Neuronal stem cell (in vitro differentiated cells): ENCODE measurements at places on chromosomes 7 and 10.

DNA sequence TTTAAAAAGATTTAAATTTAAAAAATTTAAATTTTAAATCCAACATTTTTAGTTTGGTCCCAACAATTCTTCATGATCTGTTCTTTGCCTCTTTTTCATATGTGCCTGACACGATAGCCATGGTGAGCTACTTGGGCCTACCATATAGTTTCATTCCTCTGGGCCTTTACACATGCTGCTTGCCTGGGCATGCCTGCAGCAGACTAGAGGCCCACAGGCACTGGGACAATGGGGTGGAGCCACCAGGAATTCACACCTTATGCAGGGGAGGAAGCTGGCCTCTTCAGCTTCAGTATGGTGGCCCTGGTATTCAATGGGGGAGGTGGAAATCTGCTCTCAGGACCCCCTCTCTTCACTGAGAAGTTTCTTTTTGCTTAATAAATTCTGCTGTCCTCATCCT is 37.8 kb upstream of the ZNF365 start:
- H3K27ac ChIP-seq, result no peak overlapping the region
- H3K4me1 ChIP-seq, result no peaks in the 10 kb centered on the region
- no peak overlapping the region for H3K4me3 ChIP-seq
- no peak for DNase-seq
- no peaks in the 10 kb centered on the region for H3K36me3 ChIP-seq

DNA sequence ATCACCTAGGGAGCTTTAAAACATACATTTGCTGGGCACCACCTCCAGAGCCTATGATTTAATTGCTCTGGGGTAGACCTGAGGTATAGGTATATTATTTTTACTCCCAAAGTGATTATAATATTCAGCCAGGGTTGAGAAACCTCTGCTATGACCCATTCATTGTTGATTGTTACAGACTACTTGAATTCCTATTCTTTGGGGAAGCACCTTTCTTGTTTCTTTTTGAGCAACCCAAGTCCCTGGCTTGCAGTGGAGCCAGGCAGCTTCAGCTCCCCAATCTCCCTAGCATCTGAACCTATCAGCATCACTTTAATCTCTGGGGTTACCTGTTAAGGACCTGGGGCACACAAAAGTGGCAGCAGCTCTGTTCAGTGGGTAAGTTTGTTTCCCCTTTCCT is 8.6 kb downstream of the PRKG1 start:
- H3K27ac ChIP-seq, result no peak overlapping the region
- peaks cover 16% of the 10 kb centered on the region for H3K4me1 ChIP-seq
- DNase-seq, result no peak

- DNase-seq, result no peak
- H3K4me3 ChIP-seq, result no peak overlapping the region
- H3K27me3 ChIP-seq, result peaks cover 15% of the 10 kb centered on the region
These were observed 2.0 kb upstream of the MUC12 start for GRCh38 chr7:100967292-100967863.

DNA sequence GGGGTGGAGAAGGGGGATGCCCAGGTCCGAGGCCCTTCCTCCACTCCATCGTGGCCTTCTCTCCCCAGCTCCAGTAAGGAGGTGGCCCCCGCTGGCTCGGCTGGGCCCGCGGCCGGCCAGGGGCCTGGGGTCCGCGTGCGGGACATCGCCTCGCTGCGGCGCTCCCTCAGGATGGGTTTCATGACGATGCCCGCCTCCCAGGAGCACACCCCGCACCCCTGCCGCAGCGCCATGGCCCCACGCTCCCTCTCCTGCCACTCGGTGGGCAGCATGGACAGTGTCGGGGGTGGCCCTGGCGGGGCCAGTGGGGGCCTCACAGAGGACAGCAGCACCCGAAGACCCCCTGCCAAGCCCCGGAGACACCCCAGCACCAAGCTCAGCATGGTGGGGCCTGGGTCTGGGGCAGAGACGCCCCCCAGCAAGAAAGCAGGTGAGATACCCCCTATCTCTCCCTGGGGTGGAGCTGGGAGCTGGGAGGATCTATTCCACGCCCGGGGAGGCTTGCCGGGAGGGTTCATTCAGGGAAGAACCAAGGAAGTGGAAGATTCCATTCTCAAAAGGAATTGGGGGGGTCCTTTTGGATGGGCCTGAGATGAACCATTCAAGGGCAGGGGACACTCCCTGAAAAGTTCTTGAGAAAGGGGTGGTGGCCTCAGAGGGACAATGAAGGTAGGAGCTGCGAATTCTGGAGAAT is 3.2 kb downstream of the NYAP1 start:
- no peak for DNase-seq
- H3K4me3 ChIP-seq, result no peak overlapping the region
- H3K27me3 ChIP-seq, result no peaks in the 10 kb centered on the region
- peaks cover 43% of the 10 kb centered on the region for H3K4me1 ChIP-seq

- no peaks in the 10 kb centered on the region for H3K36me3 ChIP-seq
- peaks cover 25% of the 10 kb centered on the region for H3K4me1 ChIP-seq
- H3K27ac ChIP-seq, result no peak overlapping the region
- H3K27me3 ChIP-seq, result peaks cover 13% of the 10 kb centered on the region
- no peak overlapping the region for H3K4me3 ChIP-seq
These were observed 59.4 kb upstream of the MXI1 start for GRCh38 chr10:110147961-110148360.

- H3K36me3 ChIP-seq, result no peaks in the 10 kb centered on the region
- no peak for DNase-seq
- no peak overlapping the region for H3K4me3 ChIP-seq
- no peaks in the 10 kb centered on the region for H3K4me1 ChIP-seq
These were observed 9.9 kb upstream of the TEX36 start for GRCh38 chr10:125692601-125693523.

DNA sequence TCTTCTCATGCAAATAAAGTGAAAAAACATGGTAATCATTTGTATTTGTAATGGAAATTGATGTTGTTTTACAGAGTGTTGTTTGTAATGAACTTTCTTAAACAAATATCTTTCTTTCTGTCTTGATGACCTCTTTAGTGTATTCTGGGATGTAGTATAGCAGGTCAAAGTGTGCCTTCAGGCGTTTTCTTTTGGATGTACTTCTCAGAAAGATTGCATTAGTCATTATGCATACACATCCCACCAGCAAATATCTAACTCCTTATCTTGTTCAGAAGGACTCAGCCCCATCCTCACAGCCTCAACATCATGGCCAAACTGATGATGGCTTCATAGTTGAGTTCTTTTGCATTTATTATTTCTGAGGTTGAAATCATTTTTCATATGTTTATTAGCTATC is 124.7 kb downstream of the LRRC18 start:
- no peak overlapping the region for H3K4me3 ChIP-seq
- no peaks in the 10 kb centered on the region for H3K36me3 ChIP-seq
- H3K4me1 ChIP-seq, result no peaks in the 10 kb centered on the region
- no peak overlapping the region for H3K27ac ChIP-seq
- DNase-seq, result no peak
- no peaks in the 10 kb centered on the region for H3K27me3 ChIP-seq

DNA sequence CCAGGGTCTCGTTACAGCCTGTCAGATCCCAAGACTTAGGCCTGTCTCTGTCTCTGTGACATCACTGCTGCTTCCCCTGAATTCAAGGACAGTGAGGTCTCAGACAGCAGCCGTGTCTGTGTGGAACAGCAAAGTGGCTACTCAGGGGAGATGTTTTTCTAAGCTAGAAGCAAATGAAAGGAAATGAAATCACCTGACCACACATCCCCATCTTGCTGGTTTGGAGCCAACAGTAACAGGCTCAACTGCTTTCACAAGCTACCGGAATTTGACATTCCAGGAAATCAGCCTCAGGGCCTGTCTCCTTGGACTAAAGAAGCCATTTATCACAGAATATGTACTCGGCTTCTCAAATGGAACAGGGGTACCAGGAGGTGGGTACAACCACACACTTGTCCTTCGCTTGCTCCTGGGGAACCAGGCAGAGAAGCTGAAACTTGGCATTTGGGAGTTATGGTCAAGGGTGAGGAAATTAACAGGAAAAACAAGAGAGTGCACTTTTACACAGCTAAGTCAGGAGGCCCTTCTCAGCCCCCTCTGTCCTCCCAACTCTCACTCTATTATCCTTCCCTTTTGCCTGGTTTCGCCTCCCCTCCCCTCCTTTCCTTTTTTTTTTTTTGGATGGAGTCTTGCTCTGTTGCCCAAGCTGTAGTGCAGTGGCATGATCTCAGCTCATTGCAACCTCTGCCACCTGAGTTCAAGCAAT is 73.2 kb downstream of the SPDYE5 start:
- H3K36me3 ChIP-seq, result peaks cover 97% of the 10 kb centered on the region
- no peaks in the 10 kb centered on the region for H3K4me1 ChIP-seq
- H3K4me3 ChIP-seq, result no peak overlapping the region
- no peak for DNase-seq

GRCh38 chr10:51658000-51658399 is 41.4 kb downstream of the CSTF2T start:
- no peaks in the 10 kb centered on the region for H3K27me3 ChIP-seq
- no peaks in the 10 kb centered on the region for H3K4me1 ChIP-seq
- H3K27ac ChIP-seq, result no peak overlapping the region

DNA sequence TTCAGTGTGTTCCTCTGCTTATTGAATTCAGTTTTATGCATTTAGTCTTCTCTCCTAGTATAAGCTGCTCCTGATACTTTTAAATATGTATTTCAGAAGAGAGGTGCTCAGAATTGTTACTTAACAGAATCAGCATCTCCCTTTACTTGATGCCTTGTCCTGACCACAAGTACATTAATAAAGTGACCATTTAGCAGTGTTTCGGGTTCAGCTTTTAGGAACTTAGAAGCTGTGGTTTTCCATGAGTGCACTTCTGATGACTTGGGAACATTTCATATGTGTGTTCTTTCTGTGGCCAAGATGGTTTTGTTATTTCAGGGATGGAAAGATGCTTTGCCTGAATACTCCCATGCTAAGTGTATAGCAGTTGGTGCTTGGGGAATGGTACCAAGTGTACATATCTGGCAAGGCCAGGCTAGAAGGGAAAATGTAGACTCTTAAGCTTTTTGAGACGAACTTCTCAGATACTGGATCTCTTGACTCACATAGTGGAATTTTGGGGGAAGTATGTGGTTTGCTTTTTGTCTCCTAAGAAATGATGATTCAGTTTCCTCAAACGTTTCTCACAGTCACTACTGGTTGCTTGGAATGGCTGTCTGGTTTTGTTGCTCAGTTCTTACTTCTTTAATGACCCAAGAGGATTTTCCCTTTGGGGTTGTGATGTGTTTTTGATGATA is 17.2 kb downstream of the SGPL1 start:
- peaks cover 2% of the 10 kb centered on the region for H3K36me3 ChIP-seq
- no peaks in the 10 kb centered on the region for H3K4me1 ChIP-seq

DNA sequence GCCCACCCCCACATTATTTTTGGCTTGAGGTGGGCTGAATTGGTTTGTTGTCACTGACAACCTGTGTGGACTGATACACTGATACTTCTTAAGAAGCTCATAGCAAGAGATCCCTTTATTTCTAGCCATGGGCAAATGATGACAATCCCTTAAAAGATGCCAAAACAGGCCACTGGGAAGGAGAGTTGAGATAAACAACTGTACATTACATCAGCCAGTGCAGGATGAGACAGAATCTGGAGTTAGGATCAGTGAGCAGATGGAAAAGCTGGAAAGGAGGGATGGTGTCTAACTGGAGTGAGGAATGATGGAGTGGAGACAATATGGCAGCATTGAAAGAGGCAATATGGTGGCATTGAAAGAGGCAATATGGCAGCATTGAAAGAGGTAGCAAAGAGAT is 195.9 kb upstream of the LYZL2 start:
- DNase-seq, result no peak
- no peaks in the 10 kb centered on the region for H3K36me3 ChIP-seq
- H3K4me1 ChIP-seq, result no peaks in the 10 kb centered on the region
- no peak overlapping the region for H3K4me3 ChIP-seq
- no peak overlapping the region for H3K27ac ChIP-seq

DNA sequence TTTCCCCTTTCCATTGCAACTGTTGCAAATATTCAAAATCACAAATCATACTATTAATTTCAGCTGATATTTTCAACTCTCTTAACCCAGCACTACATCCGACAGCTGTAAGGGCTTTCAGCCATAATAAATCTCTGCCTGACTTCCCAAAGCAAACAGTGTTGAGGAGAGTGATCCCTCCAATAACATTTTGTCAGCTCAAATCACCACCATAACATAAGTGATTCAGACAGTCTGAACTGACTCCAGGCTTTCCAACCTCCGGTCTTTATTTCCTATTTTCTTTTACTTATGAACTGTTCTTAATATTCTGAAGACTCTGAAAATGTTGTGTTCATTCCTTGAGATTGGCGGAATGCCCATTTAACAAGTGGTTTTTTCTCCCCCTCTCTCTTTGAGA is 1085.9 kb downstream of the GATA3 start:
- DNase-seq, result no peak
- no peaks in the 10 kb centered on the region for H3K27me3 ChIP-seq
- H3K27ac ChIP-seq, result no peak overlapping the region
- H3K36me3 ChIP-seq, result no peaks in the 10 kb centered on the region

- no peak overlapping the region for H3K4me3 ChIP-seq
- no peaks in the 10 kb centered on the region for H3K36me3 ChIP-seq
- H3K27me3 ChIP-seq, result no peaks in the 10 kb centered on the region
- no peak for DNase-seq
- no peak overlapping the region for H3K27ac ChIP-seq
These were observed 153.7 kb downstream of the DNAJB6 start for GRCh38 chr7:157490465-157490912.

GRCh38 chr10:62996925-62997324 is 136.2 kb upstream of the NRBF2 start:
- no peak for DNase-seq
- H3K36me3 ChIP-seq, result no peaks in the 10 kb centered on the region
- H3K4me3 ChIP-seq, result no peak overlapping the region
- no peaks in the 10 kb centered on the region for H3K4me1 ChIP-seq
- H3K27ac ChIP-seq, result no peak overlapping the region

- no peak overlapping the region for H3K27ac ChIP-seq
- H3K4me3 ChIP-seq, result no peak overlapping the region
- no peaks in the 10 kb centered on the region for H3K36me3 ChIP-seq
- no peak for DNase-seq
- H3K4me1 ChIP-seq, result peaks cover 5% of the 10 kb centered on the region
- H3K27me3 ChIP-seq, result no peaks in the 10 kb centered on the region
These were observed 31.6 kb upstream of the CCDC71L start for GRCh38 chr7:106692450-106693051.

DNA sequence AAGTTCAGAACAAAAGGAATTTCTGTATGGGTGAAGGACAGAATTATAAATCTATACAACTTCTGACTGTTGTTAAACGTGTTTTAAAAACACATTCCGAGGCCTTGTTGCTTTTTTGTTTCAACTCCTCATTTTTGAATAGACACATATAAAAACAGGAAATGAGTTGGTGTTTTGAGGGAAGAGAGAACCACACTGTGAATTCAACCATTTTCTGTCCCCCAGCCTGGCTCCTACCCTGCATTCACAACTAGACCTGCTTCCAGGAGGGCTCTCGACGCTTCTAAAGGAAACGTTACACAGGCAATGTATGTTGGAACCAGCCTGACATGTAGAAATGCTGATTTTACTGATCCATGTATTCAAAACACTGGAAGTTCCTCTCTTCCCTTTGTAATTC is 76.5 kb downstream of the OR13A1 start:
- H3K27me3 ChIP-seq, result no peaks in the 10 kb centered on the region
- no peaks in the 10 kb centered on the region for H3K36me3 ChIP-seq
- H3K4me1 ChIP-seq, result no peaks in the 10 kb centered on the region
- no peak overlapping the region for H3K27ac ChIP-seq
- no peak overlapping the region for H3K4me3 ChIP-seq

GRCh38 chr7:96238474-96238873 is 83.4 kb downstream of the SLC25A13 start:
- H3K27ac ChIP-seq, result no peak overlapping the region
- no peak for DNase-seq
- H3K4me3 ChIP-seq, result no peak overlapping the region
- peaks cover 10% of the 10 kb centered on the region for H3K36me3 ChIP-seq
